Type B pancreatic cell (in vitro differentiated cells): ENCODE measurements at places on chromosomes 16 and 17. TPM values are rescaled to one million over a fixed set of nuclear protein-coding genes. Genes with fewer than 3 reads are reported as not detected.

DNA sequence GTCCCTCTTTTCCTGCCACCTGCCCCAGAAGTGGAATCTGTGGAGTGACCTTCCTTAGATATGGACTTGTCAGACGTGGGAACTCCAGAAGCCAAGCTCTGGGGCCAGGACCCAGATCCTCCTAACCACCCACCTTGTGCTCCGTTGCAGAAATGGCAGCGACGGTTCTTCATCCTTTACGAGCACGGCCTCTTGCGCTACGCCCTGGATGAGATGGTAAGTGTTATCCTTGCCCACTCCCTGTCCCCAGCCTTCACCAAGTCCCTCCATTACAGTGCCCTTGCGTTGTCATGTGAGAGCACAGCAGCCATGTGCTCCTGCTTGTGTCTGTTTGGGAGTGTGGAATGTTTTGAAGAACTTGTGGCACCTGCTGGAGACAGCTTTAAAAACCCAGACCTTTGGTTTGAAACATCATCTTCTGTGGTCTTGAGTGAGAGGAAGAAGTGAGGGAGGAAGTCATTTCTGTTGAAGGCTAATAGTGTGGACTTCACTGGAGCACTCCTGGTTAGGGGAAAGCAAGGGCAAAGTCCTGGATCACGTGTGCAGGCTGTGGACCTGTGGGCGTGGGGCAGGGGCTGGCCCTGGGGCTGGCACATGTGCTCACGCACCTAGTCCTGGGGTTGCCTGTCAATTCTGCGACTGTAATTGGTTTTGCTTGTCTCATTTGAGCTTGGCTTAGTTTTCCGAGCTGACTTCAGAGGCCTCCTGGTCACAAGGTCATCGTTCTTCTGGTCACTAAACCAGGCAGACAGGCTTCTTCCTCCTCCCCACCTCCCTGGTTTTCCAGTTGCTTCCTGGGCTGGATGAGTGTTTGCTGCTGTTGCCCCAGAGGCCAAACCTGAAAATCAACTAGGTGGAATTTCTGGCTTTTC is 35.8 kb downstream of the MPRIP start:
- no peak for DNase-seq

- no peak for DNase-seq
Measured at GRCh38 chr17:36496018-36496789, 9.7 kb downstream of the ZNHIT3 start.

DNA sequence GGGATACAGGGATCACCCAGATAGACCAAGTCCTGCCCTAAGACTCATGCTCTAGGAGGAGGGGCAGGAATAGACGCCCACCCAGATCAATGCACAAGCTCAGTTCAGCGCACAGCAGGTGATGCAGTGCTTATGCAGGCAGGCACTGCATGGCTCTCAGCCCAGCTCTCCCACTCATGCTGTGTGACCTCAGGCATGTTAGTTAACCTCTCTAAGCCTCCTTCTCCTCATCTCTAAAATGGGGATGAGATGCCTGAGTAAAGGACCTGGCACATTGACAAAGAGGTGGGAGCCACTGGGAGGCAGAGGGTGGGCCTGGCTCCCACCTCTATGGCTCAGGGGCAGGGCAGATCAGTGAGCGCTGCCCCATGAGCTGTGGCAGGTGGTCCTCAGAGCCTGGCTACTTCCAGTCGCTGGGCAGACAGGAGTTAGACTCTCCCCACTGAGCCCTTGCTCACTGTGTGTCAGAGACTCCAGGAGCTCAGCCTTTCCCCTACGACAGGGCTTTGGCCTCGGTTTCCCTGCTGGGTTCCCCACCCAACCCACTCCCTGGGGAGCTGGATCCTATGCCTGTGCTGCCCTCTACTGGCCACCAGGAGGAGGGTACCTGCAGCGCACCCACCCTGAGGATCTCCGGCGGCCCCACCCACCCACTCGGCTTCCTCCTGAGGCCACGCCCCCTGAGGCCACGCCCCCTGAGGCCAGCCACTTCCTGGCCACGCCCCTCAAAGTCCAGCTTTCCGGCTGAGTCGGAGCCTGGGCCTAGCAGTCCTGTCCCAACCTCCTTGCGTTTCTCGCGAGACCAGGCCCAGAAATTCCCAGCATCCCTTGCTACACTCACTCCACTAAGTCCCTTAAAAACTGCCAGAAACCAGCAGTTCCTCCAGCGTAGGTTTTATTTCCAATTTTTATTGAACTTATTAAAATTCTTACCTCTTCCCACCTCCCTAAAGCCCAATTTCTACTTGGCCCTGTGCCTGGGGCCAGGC is 196.1 kb downstream of the GSG1L start:
- DNase-seq, result peak; percentile 78

PLA2G10 gene
- 1.3 TPM in 1 of 2 replicates, not detected in the other for total RNA-seq

MYOCD gene
- 0.07 and 0.31 TPM in 2 replicates for total RNA-seq

CES5A gene
- total RNA-seq, result not detected in 2 replicates

GRCh38 chr17:81706232-81706611 is 3.1 kb downstream of the MRPL12 start:
- DNase-seq, result no peak

GRCh38 chr16:27769561-27770255 is 219.8 kb downstream of the KATNIP start:
- no peak for DNase-seq

- DNase-seq, result no peak
Measured at GRCh38 chr17:76816590-76817135, 51.5 kb upstream of the MGAT5B start.

DNA sequence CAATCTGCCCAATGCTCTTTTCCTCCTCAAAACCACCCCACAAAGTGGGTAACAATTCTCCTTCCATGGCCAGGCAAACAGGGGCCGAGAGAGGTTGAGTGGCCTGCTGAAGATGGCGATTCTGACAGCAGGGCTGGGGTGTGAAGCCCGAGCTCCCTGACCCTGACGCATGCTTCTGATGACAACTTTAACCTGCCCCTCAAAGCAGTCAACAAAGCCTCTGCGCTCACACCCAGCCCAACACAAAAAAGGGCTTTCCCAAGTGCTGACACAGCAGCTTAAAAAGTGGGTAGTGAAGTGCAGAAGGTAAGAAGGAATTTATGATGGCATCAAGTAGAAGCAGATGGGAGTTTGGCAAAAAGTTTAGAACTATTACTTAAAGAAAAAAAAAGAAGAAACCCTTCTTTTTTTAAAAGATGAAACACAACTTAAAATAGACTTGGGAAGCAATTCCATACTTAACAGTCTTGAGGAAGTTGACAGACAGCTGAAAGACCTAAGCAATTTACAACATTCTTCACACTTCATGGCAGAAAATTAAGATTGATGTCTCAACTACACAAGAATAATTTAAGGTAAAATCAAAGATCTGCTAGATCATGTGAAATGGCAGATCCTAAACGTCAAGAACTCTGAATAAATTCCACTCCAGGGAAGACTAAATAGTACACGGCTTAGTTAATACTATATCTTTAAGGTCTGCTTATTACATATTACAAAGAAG is 133.9 kb downstream of the PARN start:
- DNase-seq, result no peak

DNA sequence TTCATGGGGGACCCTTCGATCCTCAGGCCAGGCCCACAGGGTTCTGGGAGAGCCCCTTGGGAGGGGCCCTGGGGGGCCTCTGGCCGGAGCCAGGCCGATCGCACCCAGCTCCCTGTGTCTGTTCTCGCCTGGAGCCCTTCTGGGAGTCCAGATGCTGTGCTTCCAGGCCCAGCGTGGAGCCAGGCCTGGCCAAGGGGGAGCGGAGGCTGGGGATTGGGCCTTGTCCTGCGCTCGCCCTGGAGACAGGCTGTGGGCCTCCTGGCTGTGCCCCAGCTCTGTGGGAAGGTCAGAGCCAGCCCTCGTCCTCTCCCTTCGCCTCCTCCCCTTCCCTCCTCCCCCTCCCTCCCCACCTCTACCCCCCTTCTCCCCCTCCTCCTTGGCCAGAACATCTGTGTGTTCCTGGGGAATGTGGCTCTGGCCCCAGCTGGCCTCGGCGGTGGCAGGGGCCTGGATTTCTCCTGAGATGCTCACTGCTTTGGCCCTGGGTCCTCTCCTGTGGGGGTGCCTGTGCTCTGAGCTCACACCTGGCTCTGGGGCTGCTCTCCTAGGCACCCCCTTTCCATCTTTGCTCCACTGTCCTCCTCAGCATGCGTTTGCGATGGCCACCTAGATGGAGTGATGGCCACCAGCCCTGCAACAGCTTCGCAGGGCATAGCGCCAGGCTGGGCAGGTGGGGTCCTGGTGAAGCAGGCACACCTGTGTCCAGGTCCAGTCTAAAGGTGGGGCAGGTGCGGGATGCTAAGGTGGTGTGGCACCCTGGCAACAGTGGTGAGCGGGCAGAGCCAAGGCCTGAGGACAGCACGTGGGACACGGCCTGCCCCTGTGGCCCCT is 90.6 kb upstream of the CIBAR2 start:
- DNase-seq, result no peak

GRCh38 chr17:33002246-33002645 is 10.6 kb downstream of the SPACA3 start:
- no peak for DNase-seq

- no peak for DNase-seq
Measured at GRCh38 chr16:8430401-8430800, 159.9 kb downstream of the TMEM114 start.

DNA sequence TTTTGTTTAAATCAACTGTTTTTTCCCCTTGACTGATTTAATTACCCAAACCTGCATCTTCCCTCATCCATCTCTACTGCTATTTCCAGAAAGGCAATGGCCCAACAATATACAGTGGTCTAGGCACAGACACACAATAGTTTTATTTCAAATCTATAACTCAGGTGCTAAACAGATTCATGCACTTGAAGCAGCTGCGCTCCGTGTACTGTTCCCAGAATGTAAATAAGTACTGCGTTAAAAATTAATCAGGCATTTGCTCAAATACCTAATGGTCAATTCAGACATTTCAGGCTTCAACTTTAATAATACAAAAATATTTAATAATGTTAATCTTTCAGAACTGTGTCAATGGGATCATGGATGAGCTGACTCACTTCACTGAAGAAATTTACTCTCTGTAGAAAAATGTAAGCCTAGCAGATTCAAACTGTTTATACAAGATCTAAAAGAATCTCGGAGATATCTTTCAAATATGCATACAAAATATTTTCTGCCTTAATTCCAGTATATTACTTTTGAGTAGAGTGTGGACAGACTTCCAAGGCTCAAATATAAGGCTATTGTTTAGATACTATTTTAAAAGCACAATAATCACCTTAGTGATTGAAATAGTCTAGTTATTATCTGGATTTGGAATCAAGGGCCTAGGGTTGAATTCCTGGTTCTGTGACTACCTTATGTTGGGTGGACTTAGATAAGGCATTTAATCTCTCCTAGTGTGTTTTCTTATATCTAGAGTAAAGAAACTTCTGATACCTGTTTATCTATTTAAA is 97.4 kb upstream of the PSMD7 start:
- no peak for DNase-seq
